ENCODE measurements at places on chromosomes 5 and 9. TPM values are rescaled to one million over a fixed set of nuclear protein-coding genes. Genes with fewer than 3 reads are reported as not detected.

DNA sequence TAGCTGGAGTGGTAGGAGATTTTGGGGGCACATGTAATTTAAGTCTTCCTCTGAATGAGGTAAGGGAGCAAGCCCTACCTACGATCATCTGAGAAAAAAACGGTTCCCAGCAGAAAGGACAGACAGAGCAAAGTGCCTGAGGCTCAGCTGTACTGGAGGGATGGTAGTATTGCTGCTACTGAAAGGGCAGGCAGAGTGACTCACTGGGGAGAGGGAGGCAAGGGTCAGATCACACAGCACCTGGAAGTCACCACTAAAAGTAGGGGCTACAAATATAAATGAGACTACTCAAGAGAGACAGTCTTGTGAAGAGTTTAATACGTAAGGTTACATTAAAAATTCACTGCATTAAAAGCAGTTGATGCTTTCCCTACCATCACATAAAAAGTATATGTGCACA, 75.9 kb downstream of the NFIB start:
- H3K27ac ChIP-seq = no peak overlapping the region
- H3K36me3 ChIP-seq = no peaks in the 10 kb centered on the region
- no peak overlapping the region for H3K4me3 ChIP-seq
- no peak for DNase-seq
- H3K27me3 ChIP-seq = no peaks in the 10 kb centered on the region
- no peaks in the 10 kb centered on the region for H3K4me1 ChIP-seq

- H3K27me3 ChIP-seq = no peaks in the 10 kb centered on the region
- no peak for DNase-seq
- no peaks in the 10 kb centered on the region for H3K4me1 ChIP-seq
- no peak overlapping the region for H3K4me3 ChIP-seq
- no peaks in the 10 kb centered on the region for H3K36me3 ChIP-seq
- no peak overlapping the region for H3K27ac ChIP-seq
Observed at GRCh38 chr5:11040345-11040744, 279.3 kb upstream of the DAP start.

- no peak for DNase-seq
- no peaks in the 10 kb centered on the region for H3K27me3 ChIP-seq
- H3K4me1 ChIP-seq = no peaks in the 10 kb centered on the region
- H3K36me3 ChIP-seq = no peaks in the 10 kb centered on the region
Observed at GRCh38 chr5:58761407-58761806, 178.5 kb downstream of the RAB3C start.

- H3K36me3 ChIP-seq = no peaks in the 10 kb centered on the region
- H3K4me3 ChIP-seq = no peak overlapping the region
- DNase-seq = no peak
- no peaks in the 10 kb centered on the region for H3K27me3 ChIP-seq
- no peak overlapping the region for H3K27ac ChIP-seq
Observed at GRCh38 chr5:10162468-10162867, 87.2 kb downstream of the ATPSCKMT start.

DNA sequence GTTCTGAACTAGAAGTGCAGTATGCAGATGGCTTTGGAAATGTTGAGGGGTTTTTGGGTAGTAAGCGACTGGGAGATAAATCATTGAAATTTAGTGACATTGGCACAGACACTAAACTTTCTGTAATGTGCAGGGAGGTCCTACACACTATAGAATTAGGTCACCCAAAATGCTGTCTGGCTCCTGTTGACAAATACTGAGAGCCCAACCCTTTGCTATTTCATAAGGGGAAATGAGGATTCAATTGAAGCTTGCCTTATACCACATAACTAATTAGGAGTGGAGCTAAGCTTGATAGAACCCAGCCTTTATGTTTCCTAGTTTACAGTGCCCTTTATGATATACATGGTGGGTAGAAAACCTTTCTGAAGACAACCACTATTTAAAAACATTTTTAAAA, 22.6 kb downstream of the HMGXB3 start:
- H3K27me3 ChIP-seq = no peaks in the 10 kb centered on the region
- DNase-seq = no peak
- H3K4me1 ChIP-seq = peaks cover 30% of the 10 kb centered on the region
- peak overlapping the region; percentile 78 for H3K27ac ChIP-seq

Gene FCN2
- total RNA-seq = not detected
